Spinal cord (tissue), 10 donors: ENCODE measurements at places on chromosomes 6 and 20.

GRCh38 chr6:3226042-3226441 lies 1.4 kb downstream of the TUBB2B start:
- DNase-seq = no peak

DNA sequence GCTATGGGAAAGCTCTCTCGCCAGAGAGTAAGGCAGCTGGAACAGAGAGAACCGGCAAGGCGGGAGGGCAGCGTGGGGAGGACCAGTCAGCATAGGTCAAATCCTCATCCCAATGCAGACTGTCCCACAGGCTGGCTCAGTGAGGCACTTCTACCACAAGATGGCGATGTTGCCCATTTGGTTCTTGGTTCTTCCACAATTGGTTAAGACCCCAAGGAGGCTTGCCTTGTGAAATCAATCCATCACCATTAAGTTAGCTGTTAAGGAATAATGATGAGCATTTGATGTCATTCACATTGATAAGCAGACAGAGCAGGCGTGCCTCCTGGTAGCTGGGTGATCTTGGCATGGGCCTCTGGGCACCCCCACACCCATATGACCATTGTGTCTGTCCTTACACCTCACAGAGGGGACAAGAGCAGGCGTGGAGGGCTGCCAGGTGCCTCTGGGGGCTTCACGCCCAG lies 2.4 kb downstream of the CSTL1 start:
- DNase-seq = peak; percentile 90

GRCh38 chr6:139569566-139569965 lies 195.1 kb upstream of the CITED2 start:
- DNase-seq = no peak

- no peak for DNase-seq
These were observed 38.0 kb downstream of the PHIP start for GRCh38 chr6:79040083-79040482.
